ENCODE measurements at places on chromosomes 2 and 18.

DNA sequence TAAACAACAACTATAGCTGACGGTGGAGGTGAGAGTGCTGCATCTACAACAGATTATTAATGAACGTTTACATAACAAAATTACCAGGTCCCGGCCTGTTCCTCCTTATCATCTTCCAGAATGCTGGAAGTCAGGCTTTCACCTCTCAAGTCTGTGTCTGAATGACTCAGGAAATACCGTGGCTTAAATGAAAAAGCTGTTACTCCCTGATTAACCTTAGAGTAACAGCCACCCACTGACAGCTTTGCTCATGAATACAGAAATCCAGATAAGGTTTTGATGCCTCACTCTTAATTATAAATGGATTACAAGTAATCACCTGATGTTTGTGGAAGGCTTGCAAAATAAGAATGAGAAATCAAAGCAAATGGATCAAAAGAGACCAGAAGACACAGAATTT, 885.3 kb upstream of the CELF4 start:
- no peak for DNase-seq

- DNase-seq, result no peak
Measured at GRCh38 chr2:235925250-235925919, 242.8 kb downstream of the GBX2 start.

DNA sequence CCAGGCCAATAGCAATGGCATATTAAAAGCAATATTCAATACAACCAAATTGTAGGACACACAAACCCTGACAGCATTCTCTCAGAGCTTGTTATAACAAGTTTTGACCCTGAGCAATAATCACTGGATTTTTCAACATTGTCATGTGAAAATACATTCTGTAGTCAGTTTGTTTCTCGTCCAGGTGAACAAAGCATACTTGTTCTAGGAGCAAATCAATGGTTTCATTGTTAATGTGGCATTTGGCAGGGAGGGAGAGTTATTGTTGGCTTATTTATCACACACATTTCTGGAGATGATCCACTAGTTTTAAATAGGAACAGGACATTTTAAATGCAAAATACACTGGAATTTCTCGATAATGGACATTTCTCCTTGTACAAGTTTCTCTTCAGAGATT, 69.9 kb upstream of the L3MBTL4 start:
- DNase-seq, result no peak

- DNase-seq, result no peak
Measured at GRCh38 chr2:206193671-206194357, 34.1 kb downstream of the EEF1B2 start.

- no peak for DNase-seq
Measured at GRCh38 chr2:6923319-6923718, 6.1 kb downstream of the RNF144A start.

DNA sequence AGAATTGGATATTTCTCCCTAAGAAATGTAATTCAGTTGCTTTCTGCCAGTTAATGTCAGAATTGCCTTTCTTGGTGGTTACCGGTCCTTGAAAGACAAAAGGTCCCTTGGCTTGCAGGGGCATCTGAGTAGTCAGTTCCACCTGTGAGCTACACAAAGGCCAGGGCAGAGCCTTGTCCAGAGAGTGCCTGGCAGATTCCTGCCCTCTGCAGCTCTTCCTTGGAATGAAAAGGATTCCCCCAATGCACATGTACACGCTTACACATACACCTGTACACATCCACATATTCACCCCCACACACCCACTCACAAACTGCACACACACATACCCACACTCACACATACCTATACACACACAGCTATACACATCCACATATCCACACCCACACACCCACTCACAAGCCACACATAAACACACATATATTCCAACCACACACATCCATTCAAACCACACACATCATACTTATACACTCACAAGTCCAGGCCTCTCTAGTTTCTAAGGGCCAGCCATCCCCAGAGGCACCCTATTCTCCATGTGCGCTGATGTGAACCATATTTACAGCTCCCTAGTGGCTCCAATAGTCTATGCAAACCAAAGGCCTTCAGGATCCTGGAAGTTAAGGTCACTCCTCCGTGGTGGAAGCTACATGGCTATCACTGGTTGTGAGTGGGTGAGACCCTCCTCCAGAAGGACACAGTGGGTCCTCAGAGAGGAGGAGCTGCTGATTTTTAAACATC, 9.6 kb downstream of the CYRIA start:
- no peak for DNase-seq

DNA sequence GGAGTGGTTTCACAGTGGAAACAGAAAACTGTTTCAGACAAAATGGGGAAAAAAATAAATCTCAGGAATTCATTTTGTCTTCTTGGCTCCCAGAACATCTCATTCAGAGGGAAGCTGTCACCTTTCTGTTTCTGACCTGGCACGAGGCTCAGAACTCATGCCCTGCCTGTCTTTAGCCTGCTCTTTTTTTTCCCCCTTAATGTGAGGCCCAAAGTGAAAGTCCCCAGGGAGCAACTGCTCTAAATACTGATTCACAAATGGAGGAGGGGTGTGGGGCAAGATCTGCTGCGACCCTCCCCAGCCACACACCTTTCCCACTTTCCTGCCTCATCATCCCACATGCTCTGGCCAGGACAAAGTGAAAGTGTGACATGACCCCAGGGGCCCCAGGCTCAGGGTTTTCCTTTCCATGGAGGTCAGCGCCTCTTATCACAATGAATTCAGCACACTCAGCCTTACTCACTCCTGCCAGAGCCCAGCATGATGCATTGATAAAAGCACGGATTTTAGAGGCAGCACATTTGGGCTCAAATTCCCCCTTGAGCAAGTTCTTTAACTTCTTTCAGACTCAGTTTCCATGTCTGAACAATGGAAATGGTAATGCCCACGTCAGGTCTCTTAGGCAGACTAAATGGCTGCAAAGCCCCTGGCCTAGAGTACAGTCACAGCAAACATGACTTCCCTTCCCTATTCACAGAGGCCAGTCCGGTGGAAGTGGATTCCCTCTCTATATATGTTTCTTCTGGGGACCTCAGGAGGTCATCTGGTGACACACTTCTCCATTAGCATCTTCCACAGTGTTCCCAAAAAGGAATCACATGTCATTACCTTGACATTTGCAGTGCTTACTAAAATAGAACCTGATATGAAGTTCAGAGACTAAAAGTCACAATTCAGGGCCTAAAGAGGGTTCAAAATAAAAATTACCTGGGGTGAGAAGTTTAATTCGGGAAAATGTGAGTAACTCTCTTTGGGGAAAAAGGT, 55.3 kb upstream of the TMEM163 start:
- DNase-seq, result peak; percentile 77

DNA sequence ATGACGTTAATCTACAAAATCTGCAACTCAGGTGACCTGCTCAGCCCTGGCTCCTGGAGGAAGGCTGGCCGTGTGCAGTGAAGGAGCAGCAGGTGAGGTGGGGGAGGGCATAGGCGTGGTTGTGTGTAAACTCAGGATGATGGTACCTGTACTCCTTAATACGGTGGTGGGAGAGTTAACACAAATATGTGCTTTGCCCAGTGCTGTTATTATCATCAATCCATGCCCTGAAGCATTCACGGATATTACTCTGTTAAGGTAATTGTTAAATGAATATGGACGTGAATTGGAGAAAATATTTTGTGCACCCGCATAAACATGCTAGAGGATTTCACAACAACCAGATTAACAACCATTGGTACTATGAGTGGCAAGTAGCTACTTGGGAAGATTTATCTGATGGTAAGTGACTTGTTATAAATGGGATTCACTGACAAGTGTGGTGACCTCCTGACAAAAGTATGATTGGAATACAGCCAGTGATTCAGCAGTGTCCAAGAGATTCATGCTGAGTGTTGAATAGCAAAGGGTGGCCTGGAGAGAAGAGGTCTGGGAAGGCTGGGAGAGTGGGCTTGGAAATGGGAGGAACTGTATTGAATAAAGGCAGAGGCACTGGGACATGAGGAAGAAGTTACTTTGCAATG, 194.1 kb downstream of the TPGS2 start:
- no peak for DNase-seq

- no peak for DNase-seq
Measured at GRCh38 chr2:26394694-26395093, 7.0 kb upstream of the DRC1 start.

- no peak for DNase-seq
Measured at GRCh38 chr2:172901913-172902312, 166.3 kb downstream of the RAPGEF4 start.

DNA sequence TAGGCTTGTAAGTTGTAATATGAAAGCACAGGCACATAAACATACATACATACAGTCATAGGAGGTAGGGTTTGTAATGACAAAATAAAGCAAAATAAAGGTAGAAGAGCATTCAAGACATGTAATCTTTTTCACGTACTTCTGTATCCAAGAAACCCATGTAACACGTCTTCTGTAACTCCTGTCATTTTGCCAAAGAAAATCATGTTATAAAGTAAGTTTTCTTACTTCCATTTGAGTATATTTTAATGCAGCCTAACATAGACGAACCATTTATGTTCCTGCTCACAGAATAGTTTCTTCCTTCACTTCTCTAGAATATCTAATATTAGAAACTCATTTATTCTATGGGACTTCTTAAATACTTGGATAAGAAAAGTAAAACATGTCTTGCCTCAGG, 1884.0 kb upstream of the CELF4 start:
- no peak for DNase-seq
